Bronchial epithelial cell (primary cell): ENCODE measurements at places on chromosomes 6 and 20.

GRCh38 chr20:20743511-20744169 is 31.2 kb upstream of the RALGAPA2 start:
- DNase-seq = peak; percentile 8

DNA sequence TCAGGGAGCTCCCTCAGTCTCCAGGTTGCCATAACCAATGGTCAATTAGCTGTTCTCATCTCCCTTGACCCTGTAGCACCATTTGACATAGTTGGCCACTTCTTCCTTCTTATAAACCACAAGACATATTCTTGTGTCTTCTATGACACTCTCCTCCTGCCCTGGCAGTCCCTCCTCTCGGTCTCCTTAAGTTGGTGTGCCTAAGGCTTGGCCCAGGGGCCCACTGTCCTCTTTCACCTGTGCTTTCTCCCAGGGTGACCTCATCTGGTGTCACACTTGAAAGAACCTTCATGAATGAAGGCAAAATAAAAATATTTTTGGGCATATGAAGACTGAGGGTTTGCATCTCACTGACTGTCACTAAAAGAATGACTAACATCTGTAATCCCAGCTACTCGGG is 9.7 kb upstream of the ADGRF5 start:
- DNase-seq = no peak

DNA sequence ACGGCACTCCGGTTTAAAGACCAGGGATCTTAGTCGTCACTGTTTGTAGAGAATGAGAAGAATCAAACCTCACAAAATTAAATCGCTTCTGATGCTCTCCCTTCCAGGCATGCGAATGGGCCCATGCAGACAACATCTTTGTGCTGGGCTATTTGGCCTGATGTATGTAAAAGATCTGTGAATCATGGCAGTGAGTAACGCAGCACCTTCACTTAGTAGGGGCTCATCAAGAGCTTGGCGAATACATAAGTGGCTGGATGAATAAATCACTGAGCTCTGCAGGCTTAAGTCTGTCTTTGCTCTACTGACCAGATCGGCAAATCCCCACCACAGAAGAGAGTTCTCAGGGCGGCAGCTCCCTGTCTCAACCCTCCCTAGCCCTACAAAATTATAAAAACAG is 44.8 kb upstream of the AFDN start:
- DNase-seq = no peak

DNA sequence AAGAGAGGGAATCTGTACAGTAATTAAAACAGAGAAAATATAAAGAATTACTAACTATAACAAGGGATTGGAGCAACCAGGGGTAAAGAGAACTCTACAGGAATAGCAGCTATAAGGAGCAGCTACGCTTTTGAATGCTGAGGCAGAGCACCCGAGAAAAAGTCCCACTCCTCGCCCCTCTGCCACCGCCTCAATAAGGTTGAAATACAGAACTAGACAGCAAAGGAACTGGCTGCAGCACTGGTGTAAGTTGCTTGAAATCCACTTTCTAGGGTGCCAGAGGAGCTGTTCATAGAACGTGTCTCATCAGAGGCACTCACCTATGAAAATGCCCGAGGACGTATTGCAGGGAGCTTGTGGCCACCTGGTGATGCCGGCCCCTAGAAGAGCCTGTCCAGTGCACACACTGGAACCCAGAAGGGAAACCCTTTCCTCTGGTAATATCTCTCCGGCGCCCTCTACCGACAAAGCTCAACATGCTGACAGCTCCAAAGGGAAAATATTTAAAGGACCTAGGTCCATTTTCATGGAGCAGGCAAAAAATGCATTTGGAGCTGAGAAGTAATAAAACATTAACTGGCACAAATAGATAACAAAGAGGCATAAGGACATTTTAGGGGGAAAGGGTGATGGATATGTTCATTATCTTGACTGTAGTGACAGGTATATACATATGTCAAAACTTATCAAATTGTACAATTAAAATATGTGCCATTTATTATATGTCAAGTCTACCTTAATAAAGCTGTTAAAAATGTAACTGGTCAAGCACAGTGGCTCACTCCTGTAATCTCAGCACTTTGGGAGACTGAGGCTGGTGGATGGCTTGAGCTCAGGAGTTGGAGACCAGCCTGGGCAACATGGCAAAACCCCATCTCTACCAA is 137.4 kb upstream of the HDAC2 start:
- peak; percentile 50 for DNase-seq

DNA sequence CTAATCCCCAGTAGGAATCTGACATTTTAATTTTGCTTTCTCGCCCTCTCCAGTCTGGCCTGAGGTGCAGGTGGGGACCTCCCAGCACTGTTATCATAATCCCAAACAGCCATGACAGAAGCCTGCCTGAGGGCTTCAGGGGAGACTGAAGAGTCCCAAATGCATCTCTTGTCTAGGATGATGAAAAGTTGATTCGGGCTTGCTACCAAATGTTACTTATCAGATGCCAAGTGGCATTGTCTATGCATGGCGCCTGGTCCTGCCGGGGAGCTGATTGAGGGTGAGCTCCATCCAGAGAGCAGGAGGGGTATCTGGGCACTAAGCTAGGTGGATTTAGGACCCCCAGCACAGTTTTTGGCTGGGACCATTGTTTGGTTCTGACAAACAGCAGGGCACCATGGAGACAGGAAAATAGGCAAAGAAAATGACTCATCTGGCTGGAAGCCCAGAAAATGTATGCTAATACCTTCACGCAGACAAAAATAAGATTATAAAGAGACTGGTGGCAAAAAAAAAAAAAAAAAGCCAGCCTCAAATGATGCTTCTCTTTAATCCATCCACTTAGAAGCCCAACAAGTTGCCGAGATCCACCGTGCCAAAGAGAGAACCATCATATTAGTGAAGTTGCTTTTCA is 513.7 kb upstream of the SULF2 start:
- peak; percentile 88 for DNase-seq

- peak; percentile 15 for DNase-seq
These were observed 47.5 kb downstream of the OPRM1 start for GRCh38 chr6:154086510-154086909.

DNA sequence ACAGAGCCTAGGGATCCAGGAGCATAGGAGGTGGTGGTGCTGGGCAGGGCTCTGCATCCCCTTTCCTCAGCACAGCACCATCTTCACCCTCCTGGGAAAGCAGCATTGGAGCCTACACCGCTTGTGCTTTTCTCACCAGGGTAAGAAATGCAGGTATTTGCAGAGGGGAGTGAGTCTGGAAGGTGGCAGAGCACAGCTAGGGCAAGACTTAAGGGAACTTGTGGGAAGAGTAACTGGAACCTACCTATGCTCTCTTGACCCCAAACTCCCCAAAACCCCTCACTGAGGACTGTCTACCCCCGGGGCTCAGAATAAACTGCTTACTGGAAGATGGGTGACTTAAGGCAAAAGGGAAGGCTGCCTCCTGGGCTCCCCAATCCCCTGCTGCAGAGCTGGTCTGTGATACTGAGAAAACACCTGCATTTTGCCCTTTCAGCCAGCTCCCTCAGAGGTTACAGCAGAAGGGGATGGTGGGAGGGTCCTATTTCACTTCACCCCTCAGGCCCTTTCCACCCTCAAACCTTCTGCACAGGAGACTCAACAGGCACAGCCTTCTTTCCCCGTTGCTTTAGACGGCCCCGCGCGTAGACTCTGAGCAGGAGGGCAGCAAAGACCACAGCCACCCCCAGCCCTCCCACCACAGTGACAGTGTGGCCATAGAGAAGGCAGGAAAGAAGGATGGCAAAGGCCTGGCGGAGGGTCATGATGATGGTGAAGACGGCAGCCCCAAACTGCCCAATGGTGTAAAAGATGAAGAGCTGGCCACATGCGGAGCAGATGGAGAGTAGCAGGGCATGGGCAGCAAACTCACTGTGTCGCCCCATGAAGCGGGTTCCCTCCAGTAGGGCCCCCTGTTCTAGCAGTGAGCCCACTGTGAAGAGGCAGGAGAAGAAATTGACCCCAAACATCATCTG is 2.9 kb downstream of the SLC35B2 start:
- no peak for DNase-seq

- DNase-seq = peak; percentile 88
These were observed 12.0 kb upstream of the PTPN1 start for GRCh38 chr20:50498071-50498776.

GRCh38 chr6:86511962-86512361 is 425.4 kb upstream of the HTR1E start:
- DNase-seq = no peak

- no peak for DNase-seq
These were observed 136.0 kb downstream of the AIG1 start for GRCh38 chr6:143196525-143197225.

DNA sequence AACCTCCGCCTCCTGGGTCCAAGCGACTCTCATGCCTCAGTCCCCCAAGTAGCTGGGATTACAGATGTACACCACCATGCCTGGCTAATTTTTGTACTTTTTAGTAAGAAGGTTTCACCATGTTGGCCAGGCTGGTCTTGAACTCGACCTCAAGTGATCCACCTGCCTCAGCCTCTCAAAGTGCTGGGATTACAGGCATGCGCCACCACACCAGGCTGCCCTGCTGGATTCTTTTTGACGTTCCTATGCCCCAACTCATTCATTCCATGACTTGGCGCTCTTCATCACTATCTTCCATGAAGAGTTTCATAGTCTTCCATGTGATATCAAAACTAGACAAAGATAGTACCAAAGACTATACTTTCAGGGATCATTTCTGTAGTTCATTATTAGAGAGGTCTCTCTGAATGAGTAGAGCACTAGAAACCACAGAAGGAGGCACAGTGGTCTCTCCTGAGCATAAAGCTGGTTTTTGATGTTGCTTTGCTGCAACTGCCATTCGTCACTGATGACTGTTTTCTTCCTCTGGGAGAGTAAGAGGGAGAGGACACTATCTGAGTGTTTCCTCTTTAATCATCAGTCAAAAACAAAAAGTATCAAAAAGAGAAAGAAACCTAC is 23.5 kb downstream of the DNAAF9 start:
- DNase-seq = no peak

- peak; percentile 41 for DNase-seq
These were observed 25.0 kb upstream of the ADTRP start for GRCh38 chr6:11803591-11803971.

GRCh38 chr6:12103158-12103557 is 91.0 kb downstream of the HIVEP1 start:
- no peak for DNase-seq

- no peak for DNase-seq
These were observed 2.0 kb downstream of the HLA-B start for GRCh38 chr6:31354864-31355582.

DNA sequence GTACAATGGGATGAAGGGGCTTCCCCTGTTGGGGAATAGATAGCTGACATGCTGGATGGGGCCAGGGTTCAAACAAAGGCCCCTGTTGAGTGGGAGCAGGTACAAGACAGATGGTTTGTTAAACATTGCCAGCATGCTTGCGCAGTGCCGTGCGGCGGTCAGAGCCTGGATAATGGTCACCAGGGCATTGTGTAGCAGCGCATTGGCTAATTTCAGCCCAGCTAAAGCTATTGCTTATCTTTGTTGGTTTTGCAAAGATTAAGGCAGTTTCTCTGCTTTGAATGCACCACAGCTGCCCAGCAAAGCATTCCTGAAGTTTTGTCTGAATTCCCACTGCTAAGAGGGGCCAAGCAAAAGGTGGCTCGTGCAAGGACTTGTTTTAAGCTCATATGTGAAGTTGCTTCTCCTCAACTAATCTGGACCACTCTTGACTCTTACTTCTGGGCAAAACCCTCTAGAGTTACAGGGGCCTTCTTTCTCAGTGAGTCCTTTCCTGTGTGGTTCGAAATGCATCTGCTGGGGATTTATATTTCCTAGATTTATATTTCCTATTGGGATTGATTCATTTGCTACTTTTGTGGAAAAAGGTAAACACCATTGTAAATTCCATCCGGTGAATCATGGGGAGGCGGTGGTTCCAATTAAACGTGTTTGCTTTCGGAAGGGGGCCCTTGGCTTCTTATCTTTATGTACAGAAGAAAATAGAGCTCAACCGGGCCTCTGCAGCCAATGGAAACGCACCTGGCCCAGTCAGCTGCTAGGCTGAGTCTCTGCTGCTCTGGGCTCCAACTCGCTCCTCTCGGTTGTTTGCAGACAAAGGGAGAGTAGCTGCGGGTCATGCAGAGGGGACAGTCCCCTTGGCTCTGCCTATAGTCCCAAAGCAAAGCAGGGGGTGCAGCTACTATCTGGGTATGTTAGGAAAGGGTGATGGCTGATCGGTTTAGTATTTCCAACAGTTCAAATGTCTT is 72.1 kb downstream of the FOXA2 start:
- DNase-seq = peak; percentile 62

DNA sequence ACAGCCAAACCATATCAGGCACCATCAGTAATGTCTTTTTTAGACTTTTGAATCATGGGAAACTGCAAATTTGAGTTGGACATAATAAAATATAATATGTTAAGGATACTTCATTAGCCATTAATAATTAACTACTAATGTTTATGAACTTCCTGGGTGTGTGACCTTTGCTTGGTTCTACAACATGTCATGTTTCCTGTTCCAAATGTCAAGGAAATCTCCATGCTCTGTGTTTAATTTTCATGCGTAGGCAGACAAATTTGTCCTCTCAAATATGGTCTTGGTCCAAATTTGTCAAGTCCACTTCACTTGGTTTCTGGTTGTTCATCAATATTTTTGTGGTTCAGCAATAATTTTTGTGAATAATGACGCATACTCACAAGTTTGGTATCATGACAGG is 410.5 kb downstream of the BMP2 start:
- DNase-seq = no peak

- DNase-seq = no peak
These were observed 142.3 kb upstream of the SASH1 start for GRCh38 chr6:148200293-148200692.

DNA sequence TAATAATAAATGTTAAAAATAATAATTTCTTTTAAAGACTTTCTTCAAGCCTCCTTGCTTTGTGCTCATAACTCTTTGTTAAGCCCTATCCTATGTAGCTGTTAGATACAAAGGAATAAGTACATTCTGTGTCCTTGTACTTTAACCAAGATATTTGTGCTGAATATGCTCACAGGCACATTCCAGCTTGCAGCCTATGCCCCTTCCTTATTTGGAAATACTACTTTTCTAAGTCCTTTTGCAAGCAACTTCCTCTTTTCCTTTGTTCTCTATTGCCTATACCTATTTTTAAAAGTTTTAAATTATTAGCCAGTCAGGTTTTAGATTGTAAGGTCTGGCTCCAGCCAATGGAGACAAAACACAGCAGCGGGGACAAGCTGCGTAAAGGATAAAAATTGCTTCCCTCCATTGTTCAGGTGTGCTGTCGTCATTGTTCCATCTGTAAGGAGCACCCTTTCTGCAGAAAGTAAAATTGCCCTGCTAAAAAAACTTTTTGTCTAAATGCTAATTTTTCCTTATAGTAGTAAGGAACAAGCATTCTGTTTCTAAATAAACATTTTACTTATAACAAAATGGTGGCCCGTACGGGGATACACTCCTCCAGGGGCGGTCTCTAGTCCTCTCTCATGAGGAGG is 80.2 kb downstream of the SYTL3 start:
- no peak for DNase-seq

GRCh38 chr6:11258260-11259237 is 26.1 kb upstream of the NEDD9 start:
- DNase-seq = no peak

- DNase-seq = no peak
These were observed 320.6 kb downstream of the QKI start for GRCh38 chr6:163735076-163735475.
